ENCODE measurements at places on chromosomes 7 and 10.

DNA sequence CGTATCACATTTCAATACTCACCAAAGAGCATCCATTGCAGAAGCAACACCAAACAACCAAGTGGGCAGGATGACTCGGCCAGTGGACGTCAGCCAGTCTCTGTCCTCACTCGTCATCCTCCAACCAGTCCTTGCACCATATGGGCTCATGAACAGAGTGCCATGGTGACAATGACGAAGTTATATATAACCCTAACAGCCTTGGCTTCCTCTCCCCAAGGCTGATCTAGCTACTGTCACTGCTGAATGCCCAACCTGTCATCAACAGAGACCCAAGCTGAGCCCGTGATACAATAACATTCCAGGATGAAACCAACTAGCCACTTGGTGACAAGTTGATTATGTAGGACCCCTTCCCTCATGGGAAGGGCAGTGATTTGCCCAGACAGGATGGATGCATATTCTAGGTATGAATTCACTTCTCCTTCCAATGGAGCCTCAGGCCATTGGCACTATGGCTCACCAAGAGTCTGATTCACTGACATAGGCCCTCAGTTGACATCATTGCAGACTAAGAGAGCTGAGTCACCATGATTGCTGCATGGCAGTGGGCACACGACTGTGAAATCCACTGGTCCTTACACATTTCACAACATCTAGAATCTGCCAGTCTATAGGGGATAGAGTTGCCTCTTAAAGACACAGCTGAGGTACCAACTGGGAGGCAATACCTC lies 26.3 kb upstream of the PPIF start:
- DNase-seq: no peak

GRCh38 chr7:30469303-30469702 lies 9.3 kb downstream of the NOD1 start:
- no peak for DNase-seq

GRCh38 chr7:17526621-17527020 lies 228.2 kb downstream of the AHR start:
- DNase-seq: no peak

DNA sequence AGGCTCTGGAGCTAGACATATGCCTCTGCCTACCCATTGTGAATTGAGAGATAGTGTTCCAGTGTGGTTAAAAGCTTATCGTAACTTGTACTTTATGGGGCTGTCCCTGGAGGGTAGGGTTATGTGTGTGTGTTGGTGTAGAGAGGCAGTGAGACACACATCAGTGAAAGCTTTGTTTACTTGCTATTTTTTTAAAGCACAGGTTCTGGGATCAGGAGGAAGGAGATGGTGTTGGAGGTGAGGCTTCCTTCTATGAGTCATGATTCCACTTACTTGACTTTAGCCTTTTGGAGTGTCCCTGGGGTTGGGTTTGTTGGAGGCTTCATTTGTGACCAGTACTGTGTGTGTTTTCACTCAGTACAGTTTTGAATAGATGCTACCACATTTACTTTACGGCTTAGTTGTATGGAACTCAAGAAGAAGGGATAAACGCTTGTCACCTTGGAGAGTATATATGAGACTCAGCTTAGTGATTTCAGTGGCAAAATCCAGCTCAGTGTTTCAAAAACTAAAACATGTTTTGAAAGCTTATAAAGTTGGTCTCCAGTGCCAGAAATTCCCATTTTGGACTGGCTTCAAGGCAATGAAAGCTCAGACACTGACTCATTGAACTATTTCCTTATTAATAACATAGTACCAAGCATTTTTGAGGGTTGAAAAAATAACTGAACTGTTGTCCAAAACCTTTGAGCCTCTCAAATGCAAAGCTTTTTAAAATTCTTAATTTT lies 106.2 kb downstream of the PLXDC2 start:
- DNase-seq: no peak

DNA sequence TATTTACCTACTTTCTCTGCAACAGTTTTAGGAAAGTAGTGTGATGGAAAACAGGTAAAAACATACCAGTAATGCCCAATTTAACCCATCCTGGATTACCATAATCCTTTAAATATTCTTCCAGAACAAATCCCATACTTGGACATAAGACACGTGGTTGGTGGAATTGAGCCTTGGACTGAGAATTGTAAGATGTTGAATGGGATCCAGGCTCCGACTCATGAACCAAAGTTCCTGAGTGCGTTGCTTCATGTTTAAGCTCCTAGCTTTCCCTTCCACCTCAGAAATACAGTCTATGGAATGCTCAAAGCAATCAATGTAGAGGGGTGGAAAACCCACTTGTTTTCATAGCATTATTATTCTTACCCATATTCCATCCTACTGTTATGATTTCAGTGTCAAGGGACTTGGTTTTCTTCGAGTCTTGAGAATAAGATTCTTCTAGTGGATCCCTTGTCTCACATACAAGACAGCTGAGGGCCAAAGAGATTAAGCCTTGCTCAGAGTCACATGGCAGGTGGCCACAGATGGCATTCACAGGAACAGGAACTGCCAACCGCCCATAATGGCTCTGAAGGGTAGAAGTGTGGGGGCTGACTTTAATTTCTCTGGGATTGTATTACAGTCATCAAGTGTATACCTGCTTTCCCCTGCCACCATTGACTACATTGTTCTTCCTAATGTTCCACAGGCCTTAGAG lies 171.2 kb downstream of the GFRA1 start:
- DNase-seq: no peak

GRCh38 chr10:9602998-9603397 lies 1414.7 kb upstream of the CELF2 start:
- no peak for DNase-seq

DNA sequence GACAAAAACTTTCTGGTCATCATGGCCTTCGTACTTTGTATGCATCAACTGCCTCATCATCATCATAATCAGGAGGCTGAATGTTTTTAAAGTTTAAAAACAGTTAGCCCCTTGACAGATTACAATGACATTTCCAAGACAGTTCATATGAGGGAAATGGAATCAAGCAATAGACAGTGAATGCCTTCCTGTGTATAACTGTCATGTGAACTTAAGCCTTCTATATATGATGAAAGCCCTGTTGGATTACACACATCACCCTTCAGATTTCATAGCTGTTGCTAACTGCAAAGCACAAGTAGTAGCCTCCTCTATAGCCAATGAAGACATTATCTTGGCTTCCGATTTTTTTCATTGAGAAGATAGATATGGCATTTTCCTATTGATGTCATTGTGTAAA lies 154.0 kb downstream of the PLXDC2 start:
- no peak for DNase-seq

- DNase-seq: no peak
Observed at GRCh38 chr7:142595816-142596516, 153.3 kb upstream of the PRSS1 start.

DNA sequence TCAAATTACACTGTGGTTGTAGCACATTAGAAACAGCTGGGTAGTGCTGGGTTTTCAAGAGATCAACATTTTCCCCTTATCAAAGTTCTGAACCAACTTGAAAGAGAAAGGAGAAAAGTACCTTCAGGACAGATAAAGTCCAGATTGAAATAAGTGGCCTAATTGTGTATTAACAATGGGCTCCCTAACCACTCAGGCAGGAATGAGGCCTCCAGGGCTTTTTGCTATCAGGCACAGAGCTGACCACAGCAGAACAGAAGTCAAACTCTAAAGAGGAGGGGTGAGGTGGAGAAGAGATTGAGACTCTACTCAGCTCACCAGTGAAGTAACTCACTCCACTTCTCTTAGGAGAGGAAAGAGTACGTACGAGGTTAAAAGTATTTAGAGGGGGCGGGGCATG lies 394.1 kb upstream of the PHF14 start:
- DNase-seq: no peak

DNA sequence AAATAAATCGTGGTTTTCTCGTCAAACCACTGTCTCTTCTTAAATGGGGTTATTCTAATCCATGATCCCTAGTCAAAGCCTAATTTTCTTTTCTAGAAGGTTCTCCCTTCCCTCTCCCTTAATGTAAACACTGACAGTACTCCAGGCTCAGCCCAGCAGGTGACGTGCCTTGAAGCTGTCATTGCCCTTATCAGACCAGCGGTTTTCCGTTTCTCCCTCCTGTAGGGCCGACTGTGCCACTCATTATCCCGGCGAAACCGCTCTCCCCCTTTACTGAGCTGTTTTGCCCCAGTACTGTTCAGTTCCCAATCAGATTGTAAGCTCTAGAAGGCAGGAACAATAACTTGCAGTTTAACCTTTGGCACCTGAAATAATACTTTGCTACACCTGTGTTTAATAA lies 153.5 kb upstream of the RHEB start:
- DNase-seq: no peak

DNA sequence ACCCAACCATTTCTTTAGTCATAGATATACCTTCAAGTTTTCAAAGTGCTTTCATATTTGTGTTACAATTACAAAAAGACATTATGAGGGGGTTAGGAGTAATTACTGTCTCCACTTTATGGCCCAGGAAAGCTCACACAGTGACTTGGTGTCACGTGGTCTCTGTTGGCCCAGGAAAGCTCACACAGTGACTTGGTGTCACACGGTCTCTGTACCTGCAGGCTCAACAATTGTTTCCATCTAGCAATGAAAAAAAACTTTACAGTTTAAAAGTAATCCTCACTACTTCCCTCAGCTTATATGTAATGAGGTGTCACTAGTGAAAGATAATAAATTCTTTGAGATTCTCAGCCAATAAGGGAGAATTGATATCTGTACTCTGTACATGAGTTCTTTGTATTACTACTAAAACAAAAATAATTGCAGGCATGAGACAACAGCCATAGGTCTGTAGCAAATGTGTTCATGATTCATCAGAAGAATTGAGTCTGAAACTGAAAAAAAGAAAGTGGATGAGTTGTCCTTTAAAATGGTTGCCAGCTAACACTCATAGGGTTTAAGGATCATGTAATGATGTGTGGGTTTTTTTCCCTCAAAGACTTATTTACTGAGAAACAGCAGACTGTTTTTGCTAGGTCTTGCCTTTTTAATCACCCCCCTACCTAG lies 10.9 kb downstream of the OGDH start:
- DNase-seq: no peak

GRCh38 chr7:143120691-143121405 lies 11.0 kb upstream of the PIP start:
- no peak for DNase-seq

DNA sequence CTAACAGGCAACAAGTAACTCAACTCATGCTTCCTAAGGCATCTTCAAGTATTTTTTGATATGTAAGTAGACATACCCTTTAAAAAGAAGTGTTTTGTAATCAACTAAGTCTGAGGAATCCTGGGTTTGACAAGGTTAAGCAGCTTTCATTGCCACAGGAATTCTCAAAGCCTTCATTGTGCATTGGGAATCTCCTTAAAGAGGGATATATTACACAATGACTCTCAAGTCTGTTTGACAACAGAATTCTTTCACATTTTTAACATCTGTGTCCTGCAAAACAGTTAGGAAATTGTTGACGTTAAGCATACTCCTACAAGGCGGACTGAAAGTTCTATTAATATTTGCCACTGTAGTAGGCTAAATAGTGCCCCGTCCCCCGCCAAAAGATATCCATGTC lies 71.4 kb downstream of the SGMS1 start:
- no peak for DNase-seq

- DNase-seq: no peak
Observed at GRCh38 chr7:128121711-128122530, 90.7 kb upstream of the LRRC4 start.

GRCh38 chr10:85735997-85736396 lies 630.6 kb downstream of the GRID1 start:
- no peak for DNase-seq

GRCh38 chr10:78471723-78472550 lies 438.3 kb downstream of the RPS24 start:
- no peak for DNase-seq

GRCh38 chr10:88110355-88110754 lies 246.9 kb downstream of the PTEN start:
- no peak for DNase-seq

- no peak for DNase-seq
Observed at GRCh38 chr7:32658034-32658433, 162.7 kb downstream of the AVL9 start.

DNA sequence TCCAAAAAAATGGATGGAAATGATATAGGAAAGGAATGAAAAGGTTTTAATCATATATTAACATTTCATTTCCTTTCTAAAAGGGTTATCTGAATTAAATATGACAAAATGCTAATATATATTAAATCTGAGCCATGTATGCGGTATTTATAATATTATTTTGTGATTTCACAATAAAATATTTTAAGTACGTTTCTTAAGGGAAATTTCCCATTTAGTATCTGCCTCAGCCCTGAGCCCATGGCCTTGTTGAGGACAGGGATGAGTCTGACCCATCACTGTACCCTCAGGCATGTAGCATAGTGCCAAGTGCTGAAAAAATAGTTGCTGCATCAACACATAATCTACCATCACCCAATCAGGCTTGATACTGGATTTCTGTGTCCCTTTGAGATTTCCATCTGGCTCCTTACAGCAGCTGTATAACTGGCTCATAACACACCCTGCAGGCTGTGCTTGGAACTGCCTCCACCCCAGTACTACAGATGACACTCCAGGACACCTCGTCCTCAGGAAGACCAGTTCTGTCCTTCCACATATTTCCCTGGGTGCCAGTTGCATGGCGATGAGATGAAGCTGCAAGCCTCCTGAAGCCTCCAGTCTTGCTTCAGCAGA lies 59.4 kb upstream of the ASAH2 start:
- DNase-seq: no peak

- no peak for DNase-seq
Observed at GRCh38 chr10:4678023-4678950, 147.7 kb upstream of the AKR1E2 start.

DNA sequence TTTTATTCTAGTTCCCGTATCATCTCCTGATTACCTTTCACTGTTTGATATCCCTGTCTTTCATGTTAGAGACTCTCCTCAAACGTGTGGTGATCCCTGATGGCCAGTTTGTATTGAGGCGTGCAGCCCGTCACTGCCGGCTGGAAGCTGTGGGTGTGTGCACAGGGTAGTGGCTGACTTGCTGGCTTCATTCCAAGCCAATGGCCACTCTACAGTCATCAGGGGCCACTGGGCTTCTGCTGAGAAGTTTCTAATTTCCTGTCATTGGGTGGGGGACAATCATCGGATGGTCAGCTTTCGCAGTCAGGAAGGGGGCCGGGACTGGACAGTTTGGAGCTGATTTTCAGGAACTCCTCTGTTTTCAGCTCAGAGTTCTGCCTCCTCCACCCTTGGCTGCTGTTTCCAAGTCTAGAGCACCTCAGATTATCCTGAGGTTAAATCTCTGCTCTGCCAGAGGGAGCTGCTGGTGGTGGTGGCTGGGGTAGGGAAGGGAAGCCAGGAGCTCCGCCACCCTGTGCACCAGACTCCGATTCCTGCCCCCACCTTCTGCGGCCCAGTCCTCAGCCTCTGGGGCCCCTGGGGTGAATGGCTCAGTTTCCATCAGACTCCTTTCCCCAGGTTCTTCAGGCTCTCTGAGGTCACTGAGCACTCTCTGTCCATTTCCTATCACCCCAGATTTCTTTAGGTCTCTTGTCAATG lies 34.9 kb downstream of the BAIAP2L1 start:
- no peak for DNase-seq

- no peak for DNase-seq
Observed at GRCh38 chr7:30493228-30493627, 11.4 kb downstream of the GGCT start.

- no peak for DNase-seq
Observed at GRCh38 chr10:12797471-12798262, 203.8 kb downstream of the CCDC3 start.

- no peak for DNase-seq
Observed at GRCh38 chr10:129972966-129973673, 9.0 kb upstream of the EBF3 start.
